ENCODE measurements at places on chromosomes 1 and 21.

- peak overlapping the region; percentile 26 for H3K27ac ChIP-seq
- no peak for DNase-seq
- no peaks in the 10 kb centered on the region for H3K27me3 ChIP-seq
- peak overlapping the region; percentile 90 for H3K4me3 ChIP-seq
- peaks cover 6% of the 10 kb centered on the region for H3K4me1 ChIP-seq
- H3K36me3 ChIP-seq, result no peaks in the 10 kb centered on the region
Measured at GRCh38 chr1:160030657-160031364, 979 bp downstream of the PIGM start.

DNA sequence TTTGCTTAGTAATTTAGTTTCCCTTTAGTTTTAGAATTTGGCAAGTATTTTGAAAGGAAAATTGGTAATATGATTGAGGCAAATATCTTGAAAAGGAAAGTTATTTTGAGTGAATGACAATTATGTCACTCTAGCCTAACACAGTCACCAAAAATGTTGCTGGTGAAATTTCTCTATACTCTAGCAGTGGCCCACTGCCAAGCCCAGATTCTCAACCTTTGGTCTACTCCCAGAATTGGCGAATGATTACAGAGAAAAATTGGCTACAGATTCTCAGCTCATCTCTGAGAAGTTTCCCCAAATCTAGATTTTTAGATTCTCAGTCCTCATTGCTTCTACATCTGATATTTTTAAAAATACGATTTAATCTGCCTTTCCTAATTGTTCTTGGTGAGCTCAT is 84.9 kb downstream of the PIGK start:
- H3K27ac ChIP-seq, result no peak overlapping the region
- no peaks in the 10 kb centered on the region for H3K4me1 ChIP-seq
- no peak for DNase-seq
- H3K27me3 ChIP-seq, result no peaks in the 10 kb centered on the region
- H3K4me3 ChIP-seq, result no peak overlapping the region
- no peaks in the 10 kb centered on the region for H3K36me3 ChIP-seq

DNA sequence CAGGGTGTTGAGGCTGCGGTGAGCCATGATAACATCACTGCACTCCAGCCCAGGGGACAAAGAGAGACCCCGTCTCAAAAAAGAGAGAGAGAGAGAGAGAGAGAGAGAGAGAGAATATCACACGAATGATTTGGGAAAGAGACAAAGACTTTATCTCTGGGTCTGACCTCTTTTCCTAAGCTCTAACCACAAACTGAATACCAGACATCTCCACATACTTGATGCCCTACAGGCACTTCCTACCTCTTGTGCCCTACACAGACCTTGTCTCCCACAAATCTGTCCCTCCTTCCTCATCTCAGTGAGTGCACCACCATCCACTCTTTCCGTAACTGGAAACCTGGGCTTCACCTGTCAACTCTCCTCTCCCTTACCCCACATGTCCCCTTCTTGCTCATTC is 27.0 kb upstream of the PTCH2 start:
- no peaks in the 10 kb centered on the region for H3K27me3 ChIP-seq
- H3K4me3 ChIP-seq, result no peak overlapping the region

GRCh38 chr1:219155135-219155534 is 18.5 kb upstream of the LYPLAL1 start:
- no peaks in the 10 kb centered on the region for H3K36me3 ChIP-seq
- H3K27ac ChIP-seq, result no peak overlapping the region
- no peaks in the 10 kb centered on the region for H3K4me1 ChIP-seq
- no peak overlapping the region for H3K4me3 ChIP-seq
- no peak for DNase-seq
- no peaks in the 10 kb centered on the region for H3K27me3 ChIP-seq

DNA sequence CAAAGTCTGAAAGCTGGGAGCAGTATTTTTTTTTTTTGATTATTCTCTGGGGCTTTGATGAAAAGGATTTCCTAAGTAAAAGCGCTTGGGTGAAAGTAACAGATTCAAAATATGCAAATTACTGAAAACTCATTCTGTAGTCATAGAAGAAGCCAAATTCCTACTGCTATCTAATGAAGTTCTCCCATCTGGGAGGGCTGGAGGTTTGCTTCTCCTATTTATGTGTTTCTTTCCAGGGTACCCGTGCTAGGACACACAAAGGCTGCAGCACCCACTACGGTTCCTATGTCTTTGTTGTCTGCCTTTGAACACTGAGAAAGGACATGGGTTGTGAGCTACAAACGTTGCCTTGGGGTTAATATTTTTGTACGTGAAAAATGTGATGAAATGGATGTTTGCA is 324.7 kb upstream of the KAZN start:
- no peaks in the 10 kb centered on the region for H3K36me3 ChIP-seq
- H3K4me1 ChIP-seq, result no peaks in the 10 kb centered on the region
- H3K27ac ChIP-seq, result no peak overlapping the region
- no peak for DNase-seq
- no peak overlapping the region for H3K4me3 ChIP-seq

GRCh38 chr21:17044696-17045095 is 468.1 kb upstream of the CXADR start:
- H3K36me3 ChIP-seq, result no peaks in the 10 kb centered on the region
- DNase-seq, result no peak
- no peaks in the 10 kb centered on the region for H3K27me3 ChIP-seq
- H3K27ac ChIP-seq, result no peak overlapping the region
- H3K4me1 ChIP-seq, result no peaks in the 10 kb centered on the region

- H3K4me3 ChIP-seq, result no peak overlapping the region
- H3K27me3 ChIP-seq, result no peaks in the 10 kb centered on the region
- no peak overlapping the region for H3K27ac ChIP-seq
- no peaks in the 10 kb centered on the region for H3K4me1 ChIP-seq
Measured at GRCh38 chr1:82330330-82330729, 529.6 kb downstream of the ADGRL2 start.

DNA sequence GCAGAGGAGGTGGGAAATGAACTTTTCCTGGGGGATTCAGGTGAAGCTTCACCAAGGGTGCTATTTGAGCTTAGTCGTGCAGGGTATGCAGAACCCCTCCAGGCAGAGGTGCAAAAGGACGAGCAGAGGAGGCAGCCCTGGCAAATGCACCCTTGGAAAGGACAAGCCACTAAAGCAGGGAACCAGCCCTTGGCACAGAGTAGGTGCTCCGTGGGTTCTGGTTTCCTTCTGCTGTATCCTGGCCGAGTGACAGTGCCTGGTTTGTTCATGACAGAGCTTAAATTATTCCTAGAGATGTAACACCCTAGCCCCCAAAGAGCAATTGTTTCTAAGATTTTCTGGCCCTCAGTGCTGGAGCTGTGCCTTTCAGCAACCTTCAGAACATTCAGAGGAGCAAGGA is 73.4 kb upstream of the SYT6 start:
- no peak for DNase-seq
- H3K4me1 ChIP-seq, result peaks cover 6% of the 10 kb centered on the region
- no peaks in the 10 kb centered on the region for H3K27me3 ChIP-seq
- H3K27ac ChIP-seq, result no peak overlapping the region
- H3K4me3 ChIP-seq, result no peak overlapping the region

GRCh38 chr1:204626381-204626780 is 59.2 kb downstream of the LRRN2 start:
- no peak overlapping the region for H3K27ac ChIP-seq
- no peaks in the 10 kb centered on the region for H3K36me3 ChIP-seq
- DNase-seq, result no peak
- H3K4me3 ChIP-seq, result no peak overlapping the region

DNA sequence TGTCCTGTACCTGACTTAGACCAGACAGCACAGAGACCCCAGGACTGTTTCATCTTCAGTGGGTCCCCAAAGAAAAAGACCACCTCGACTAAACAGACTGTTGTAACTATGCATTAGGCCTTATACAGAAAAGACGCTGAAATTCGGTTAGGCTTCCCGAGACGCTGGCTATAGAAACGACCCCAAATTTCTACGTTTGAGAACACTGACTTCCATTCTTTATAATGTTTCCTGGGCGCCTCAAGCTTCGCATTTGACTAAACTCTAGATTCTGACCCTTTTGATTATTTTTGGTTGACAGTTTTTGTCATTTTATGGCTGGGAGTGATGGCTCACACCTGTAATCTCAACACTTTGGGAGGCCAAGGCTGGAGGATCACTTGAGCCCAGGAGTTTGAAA is 986 bp upstream of the TRAPPC10 start:
- no peaks in the 10 kb centered on the region for H3K36me3 ChIP-seq
- DNase-seq, result no peak
- peak overlapping the region; percentile 76 for H3K27ac ChIP-seq
- H3K4me3 ChIP-seq, result peak overlapping the region; percentile 98
- peaks cover 2% of the 10 kb centered on the region for H3K4me1 ChIP-seq

DNA sequence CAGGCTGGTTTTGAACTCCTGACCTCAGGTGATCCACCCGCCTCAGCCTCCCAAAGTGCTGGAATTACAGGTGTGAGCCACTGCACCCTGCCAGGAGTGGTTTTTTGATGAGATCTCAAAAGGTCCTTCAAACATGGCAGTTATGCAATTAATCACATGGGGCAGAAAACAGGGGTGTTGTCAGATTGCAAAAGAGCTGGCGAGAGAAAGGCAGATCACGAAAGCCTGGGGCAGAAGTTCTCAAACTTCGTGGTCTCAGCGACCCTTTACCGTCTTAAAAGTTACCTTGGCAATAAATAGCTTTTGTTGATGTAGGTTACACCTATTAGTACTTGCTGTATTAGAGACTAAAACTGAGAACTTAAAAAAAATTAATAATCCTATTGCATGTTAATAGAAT is 16.1 kb downstream of the CNR2 start:
- H3K4me1 ChIP-seq, result no peaks in the 10 kb centered on the region
- no peak overlapping the region for H3K4me3 ChIP-seq
- H3K36me3 ChIP-seq, result no peaks in the 10 kb centered on the region
- DNase-seq, result no peak
- no peaks in the 10 kb centered on the region for H3K27me3 ChIP-seq

DNA sequence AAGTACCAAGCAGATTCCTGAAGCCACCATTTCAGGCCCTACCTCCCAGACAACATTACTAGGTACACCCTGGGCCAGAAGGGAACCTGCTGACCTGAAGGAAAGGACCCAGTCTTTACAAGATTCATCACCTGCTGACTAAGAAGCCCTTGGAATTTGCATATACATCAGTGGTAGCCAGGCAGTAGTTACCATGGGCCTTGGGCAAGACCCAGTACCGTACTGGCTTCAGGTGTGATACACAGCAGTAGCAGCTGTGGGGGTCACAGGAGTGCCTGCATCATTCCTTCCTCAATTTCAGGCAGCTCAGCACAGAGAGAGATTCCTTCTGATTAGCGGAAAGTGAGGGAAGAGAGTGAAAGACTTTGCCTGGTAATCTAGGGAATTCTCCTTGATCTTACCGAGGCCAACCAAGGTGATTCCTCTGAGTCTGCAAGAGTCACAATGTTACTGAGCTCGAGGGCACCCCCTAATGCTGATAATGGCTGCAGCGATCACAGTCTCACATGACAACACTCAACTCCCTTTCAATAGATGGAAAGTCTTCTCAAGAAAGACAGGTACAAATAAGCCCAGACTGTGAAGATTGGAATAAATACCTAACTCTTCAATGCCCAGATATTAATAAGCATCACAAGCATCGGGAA is 22.0 kb upstream of the UHMK1 start:
- no peak overlapping the region for H3K4me3 ChIP-seq
- H3K27me3 ChIP-seq, result no peaks in the 10 kb centered on the region
- no peaks in the 10 kb centered on the region for H3K4me1 ChIP-seq
- DNase-seq, result no peak

DNA sequence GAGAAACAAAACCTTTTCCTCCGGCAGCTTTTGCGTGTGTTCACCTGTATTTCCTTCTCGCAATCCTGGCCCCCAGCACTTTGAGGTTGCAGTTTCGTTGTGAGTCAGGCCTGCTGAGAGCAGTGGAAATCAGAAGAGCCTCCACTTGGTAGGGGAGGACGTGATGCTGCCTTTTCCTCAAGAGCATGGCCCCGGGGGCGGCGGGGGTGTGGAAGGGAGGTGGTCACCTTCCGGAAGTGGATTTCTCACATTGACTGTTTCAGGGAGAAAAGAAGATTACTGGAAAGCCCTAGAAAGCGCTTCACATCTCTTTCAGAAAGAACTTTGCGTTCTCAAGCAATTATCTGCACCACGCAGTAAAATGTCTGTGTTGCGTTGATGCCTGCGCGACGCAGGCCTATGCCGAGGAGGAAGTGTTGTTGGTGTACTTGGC is 12.2 kb upstream of the IL10 start:
- no peak overlapping the region for H3K4me3 ChIP-seq
- H3K36me3 ChIP-seq, result no peaks in the 10 kb centered on the region
- H3K4me1 ChIP-seq, result no peaks in the 10 kb centered on the region
- no peak overlapping the region for H3K27ac ChIP-seq
- H3K27me3 ChIP-seq, result no peaks in the 10 kb centered on the region

DNA sequence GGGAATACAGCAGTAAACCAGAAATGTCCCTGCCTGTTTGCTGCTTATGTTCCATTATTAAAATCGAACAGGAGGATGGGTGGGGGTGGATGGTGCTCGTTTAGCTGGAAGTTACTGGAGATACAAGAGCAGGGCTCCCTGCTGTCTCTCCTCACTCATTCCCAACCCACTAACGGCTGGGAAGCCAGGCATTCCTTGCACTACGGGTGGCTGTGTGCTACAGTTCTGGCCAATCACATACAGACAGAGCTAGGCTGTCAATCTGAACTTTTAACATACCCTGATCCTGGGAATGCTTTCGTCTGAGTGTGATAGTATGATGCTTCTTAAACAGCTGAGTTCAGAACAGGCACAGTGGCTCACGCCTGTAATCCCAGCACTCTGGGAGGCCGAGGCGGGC is 7.0 kb downstream of the SIPA1L2 start:
- no peaks in the 10 kb centered on the region for H3K36me3 ChIP-seq
- no peak for DNase-seq
- peaks cover 6% of the 10 kb centered on the region for H3K4me1 ChIP-seq
- H3K27ac ChIP-seq, result no peak overlapping the region

DNA sequence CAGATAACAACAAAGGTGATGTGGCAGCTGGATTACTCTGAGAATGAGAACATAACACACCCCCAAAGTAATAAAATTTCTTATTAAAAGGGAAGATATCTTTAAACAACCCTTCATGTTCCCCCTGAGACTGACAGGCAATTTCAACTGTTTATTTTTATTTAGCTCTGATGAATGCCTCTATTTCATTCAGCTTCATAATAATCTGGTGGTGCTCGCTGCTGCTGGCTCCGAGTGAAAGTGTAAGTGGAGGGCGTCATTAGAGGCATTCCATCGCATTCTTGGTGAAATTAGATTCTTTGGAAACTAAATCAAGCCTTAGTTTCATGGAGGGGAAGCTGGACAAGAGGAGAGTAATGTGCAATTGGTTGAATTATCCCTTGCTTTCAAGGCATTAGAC is 128.9 kb downstream of the GRIK1 start:
- no peak overlapping the region for H3K4me3 ChIP-seq
- no peaks in the 10 kb centered on the region for H3K27me3 ChIP-seq
- no peak for DNase-seq
- H3K36me3 ChIP-seq, result no peaks in the 10 kb centered on the region

- DNase-seq, result no peak
- no peaks in the 10 kb centered on the region for H3K4me1 ChIP-seq
- H3K36me3 ChIP-seq, result no peaks in the 10 kb centered on the region
- no peaks in the 10 kb centered on the region for H3K27me3 ChIP-seq
Measured at GRCh38 chr1:224753491-224753890, 137.4 kb downstream of the CNIH3 start.

- peak overlapping the region; percentile 79 for H3K27ac ChIP-seq
- no peak overlapping the region for H3K4me3 ChIP-seq
- H3K4me1 ChIP-seq, result peaks cover 15% of the 10 kb centered on the region
- H3K27me3 ChIP-seq, result no peaks in the 10 kb centered on the region
- peak; percentile 60 for DNase-seq
Measured at GRCh38 chr1:59007820-59008598, 224.2 kb upstream of the JUN start.
